Testis (tissue), 5 donors: ENCODE measurements at places on chromosomes 3 and 15. TPM values are rescaled to one million over a fixed set of nuclear protein-coding genes. Genes with fewer than 3 reads are reported as not detected.

The CYP1A1 gene
- total RNA-seq = 0.19 TPM

DNA sequence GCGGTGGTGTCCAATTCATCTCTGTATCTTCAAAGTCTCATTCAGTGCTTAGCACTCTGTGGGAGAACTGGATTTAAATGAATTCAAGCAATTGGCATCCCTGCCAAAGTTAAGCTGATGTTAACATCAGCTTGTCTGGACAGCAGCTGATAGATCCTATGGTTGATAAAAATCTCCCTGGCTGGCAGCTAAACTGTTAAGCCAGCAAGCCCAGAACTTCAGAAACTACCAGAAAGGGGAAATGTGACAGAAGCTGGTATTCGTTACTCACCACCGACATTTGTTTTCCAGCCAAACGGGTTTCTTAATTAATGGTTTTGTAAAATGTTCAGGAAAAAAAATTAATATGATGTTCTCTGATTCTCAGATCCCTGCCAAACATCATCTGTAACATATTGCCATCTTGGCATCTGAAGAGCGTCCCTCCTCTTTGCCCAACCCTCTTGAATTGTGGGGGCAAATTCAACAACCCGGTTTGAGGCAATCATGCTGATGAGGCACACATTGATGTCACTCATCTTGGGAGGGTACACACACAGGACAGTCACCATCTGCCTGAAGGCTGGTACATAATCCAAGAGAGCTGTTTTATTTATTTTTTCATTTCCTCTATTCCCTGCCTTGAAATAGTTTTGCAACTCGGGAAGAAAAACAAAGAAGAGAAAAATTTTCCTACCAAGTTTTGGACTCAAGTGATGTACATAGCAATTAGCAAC is 76.3 kb upstream of the ABHD17C start:
- DNase-seq = no peak
- no peak overlapping the region for H3K4me3 ChIP-seq
- peaks cover 8% of the 10 kb centered on the region for H3K4me1 ChIP-seq
- H3K27ac ChIP-seq = no peak overlapping the region

GRCh38 chr3:4532535-4533112 is 39.5 kb downstream of the ITPR1 start:
- H3K4me1 ChIP-seq = peaks cover 13% of the 10 kb centered on the region
- H3K4me3 ChIP-seq = no peak overlapping the region
- H3K27me3 ChIP-seq = no peaks in the 10 kb centered on the region

DNA sequence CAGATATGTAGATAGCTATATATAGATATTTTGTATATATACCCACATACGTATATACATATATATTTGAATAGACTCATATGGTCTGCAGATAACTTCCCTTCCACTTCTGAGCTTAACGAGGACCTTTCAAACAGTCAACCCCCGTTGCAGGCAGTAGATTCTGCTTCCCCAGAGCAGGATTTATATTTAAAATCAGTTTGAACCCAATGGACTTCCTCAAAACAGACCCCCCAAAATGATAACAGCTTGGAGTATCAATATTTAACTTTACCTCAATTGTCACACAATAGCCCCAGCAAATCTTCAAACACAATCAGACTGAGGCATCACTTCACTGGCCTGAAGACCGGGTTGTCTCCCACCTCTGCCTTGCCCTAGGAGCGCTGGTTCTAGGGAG is 218.3 kb downstream of the MEIS2 start:
- no peak overlapping the region for H3K27ac ChIP-seq
- H3K4me3 ChIP-seq = no peak overlapping the region
- H3K27me3 ChIP-seq = no peaks in the 10 kb centered on the region
- no peak for DNase-seq

GRCh38 chr3:150913133-150913922 is 8.1 kb upstream of the MINDY4B start:
- no peak overlapping the region for H3K27ac ChIP-seq
- no peak for DNase-seq
- no peaks in the 10 kb centered on the region for H3K4me1 ChIP-seq
- no peaks in the 10 kb centered on the region for H3K27me3 ChIP-seq
- no peak overlapping the region for H3K4me3 ChIP-seq
